ENCODE measurements at places on chromosomes 1 and 21. TPM values are rescaled to one million over a fixed set of nuclear protein-coding genes. Genes with fewer than 3 reads are reported as not detected.

The OR2M3 gene
- not detected for total RNA-seq

- no peak for DNase-seq
Observed at GRCh38 chr1:73611681-73612080, 586.3 kb downstream of the LRRIQ3 start.

DNA sequence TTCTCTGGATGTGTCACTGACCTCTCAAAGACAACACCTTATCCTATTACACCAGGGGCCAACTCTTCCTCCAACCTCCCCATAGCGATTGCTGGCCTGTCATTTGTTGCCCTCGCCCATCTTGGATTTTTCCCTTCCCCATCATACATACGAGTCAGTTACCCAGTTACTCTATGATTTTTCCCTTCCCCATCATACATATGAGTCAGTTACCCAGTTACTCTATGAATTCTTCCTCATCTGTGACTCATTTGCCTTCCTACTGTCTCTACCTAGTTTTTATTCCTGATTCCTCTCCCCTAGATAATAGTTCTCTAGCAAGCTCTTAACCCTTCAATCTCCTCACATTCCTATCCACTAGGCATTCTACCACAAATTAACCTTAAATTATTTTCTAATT lies 178.8 kb downstream of the NR5A2 start:
- DNase-seq, result no peak

GRCh38 chr1:204219971-204220616 lies 6.3 kb upstream of the GOLT1A start:
- no peak for DNase-seq

DNA sequence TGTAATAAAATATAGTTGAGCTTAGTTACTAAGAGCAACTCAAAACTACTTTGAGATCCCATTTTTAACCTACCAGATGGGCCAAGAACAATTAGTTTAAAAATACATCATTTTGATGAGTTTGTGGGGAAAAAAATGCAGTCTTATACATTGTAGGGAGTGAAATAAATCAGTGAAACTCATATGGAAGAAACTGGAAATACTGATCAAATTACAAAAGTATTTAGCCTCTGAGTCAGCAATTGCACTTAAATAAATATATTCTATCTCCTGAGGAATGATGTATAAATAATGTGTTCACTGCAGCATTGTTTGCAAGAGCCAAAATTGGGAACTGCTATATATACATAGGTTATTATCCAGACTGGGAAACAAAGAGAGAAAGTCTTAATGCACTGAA lies 4.6 kb upstream of the SMCP start:
- DNase-seq, result no peak

DNA sequence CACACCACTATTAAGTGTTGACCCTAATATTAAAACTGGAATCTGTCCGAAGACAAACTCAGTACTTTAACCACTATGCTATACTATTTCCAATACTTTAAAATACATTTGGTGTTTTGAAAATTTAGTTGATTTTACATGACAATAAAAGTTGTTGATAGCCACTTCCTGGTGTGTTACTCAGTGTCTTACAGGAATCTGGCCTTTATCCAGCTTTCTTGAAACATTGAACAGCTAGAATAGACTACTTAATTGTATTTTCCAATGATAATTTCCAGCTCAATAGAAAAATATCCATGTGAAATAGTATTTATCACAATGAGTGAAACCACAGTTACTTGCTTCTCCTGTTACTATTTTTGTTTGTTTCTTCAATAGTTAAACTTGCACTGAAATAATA lies 369.6 kb upstream of the ADGRL4 start:
- DNase-seq, result no peak

DNA sequence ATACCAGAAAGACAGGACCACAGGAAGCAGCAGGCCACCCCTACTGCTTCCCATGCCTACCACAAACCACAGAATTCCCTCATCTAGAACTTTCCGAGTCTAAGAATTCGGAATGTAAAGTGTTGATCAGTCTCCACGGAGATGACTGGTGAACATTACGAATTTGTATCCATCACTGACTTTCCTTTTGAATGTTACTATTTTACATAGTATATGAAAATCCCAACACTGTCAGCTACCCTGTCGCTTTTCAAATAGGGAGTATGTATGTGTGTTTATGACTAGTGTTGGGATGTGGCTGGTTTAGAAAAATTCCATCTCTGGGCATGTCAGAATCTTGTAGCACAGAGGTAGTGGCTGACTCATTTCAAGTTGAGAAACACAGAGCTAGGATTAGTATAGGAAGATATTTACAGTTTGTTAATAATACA lies 118.2 kb downstream of the COQ8A start:
- DNase-seq, result no peak

DNA sequence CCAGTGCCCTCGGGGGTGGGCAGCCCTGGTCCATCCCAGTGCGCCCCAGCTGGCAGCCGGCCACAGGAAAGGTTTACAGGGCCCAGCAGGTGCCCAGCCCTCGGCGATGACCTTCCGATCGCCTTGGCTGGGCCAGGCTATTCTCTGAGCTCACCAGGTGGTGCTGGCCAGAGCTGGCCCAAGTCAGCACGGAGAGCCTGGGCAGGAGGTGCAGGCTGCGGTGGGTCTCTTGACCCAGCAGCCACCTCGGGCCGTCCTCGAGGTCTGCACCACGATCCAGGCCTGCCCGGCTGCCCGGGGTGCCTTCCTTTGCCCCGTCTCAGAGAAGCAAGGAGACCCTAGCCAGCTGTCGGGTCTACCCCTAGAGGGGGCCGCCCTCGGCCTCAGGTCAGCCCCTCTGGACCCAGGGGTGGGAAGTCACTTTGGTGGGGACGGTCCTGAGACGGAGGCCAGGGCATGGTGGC lies 370 bp downstream of the PERM1 start:
- DNase-seq, result no peak

GRCh38 chr1:21884456-21885235 lies 52.5 kb downstream of the HSPG2 start:
- no peak for DNase-seq

GRCh38 chr1:40248412-40248811 lies 675 bp downstream of the TMCO2 start:
- no peak for DNase-seq

- DNase-seq, result no peak
Observed at GRCh38 chr1:212746546-212746945, 45.0 kb downstream of the NSL1 start.
